ENCODE measurements at places on chromosomes 3 and 15.

- DNase-seq: no peak
Measured at GRCh38 chr15:28954466-28955159, 68.8 kb downstream of the APBA2 start.

DNA sequence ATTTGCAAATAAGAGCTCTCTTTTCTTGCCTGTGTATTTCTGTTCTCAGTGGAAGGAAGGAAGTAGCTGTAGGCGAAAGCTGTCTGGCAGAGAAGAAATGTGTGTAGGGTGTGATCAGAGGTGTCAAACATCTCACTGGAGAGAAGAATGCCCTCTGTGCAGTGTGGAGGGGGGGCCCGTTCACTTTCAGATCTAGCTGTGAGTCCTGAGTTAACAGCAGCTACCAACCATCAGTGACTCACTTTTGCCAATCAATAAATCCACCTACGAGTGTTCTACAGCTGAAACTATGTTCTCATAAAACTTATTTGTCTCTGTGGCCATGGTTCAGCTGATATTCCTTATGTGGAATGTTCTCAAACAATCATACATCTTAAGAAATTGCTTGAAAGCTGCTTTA is 103.7 kb downstream of the FRMD4B start:
- DNase-seq: no peak

DNA sequence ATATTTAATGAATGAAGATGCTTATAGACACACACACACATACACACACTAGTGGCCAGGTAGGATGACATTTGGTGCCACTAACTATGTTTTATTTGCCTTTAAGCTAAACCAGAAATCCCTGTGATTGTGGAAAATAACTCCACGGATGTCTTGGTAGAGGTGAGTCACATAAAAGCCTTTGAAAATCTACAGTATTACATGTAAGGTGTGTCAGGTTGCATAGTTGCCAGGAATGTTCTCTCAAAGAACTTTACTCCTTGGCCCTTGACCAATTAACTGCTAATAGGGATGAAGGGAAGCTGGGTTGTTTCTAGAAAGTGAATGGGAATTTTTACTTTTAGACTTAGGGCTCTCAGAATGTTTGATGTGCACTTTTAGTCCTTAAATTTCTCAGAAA is 9.9 kb downstream of the ZBED2 start:
- DNase-seq: peak; percentile 6

GRCh38 chr3:145422556-145422955 is 738.4 kb downstream of the PLOD2 start:
- no peak for DNase-seq

DNA sequence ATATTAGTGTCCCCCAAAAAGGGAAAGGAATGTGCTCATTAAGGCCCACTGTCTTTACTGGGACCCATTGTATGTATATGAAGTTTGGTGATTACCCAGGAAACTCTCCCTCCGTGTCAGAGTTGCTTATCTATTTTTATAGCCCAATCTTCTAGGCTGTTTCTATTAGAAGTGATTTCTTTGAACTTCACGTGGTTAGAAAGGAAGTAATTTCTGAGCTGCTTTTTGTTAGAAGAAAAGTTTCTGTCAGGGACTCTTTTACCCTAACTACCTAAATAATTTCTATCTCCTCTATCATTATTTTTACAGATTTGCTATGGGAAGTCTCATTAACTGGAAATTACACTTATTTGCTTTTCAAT is 17.7 kb upstream of the SENP7 start:
- no peak for DNase-seq

DNA sequence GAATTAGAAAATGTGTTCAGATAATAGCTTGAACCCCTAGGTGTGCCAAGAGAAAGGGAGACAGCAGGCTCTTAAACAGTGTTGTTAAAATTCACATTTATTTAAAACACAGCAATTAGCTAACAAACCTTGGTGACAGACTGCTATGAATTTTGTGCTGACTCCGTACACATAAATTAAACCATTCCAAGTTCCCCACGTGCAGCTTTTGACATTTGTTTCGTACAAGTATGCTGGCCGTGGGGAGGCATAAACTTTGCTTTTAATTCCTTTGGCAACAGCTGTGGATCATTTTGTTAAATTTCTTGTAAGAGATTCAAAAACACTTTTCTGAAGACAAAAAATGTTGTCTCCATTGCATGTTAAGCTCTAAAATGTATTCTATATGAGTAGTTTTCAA is 465.3 kb downstream of the FGF12 start:
- no peak for DNase-seq
